Muscle of leg (tissue), 16 donors: ENCODE measurements at places on chromosomes 7 and 10. TPM values are rescaled to one million over a fixed set of nuclear protein-coding genes. Genes with fewer than 3 reads are reported as not detected.

DNA sequence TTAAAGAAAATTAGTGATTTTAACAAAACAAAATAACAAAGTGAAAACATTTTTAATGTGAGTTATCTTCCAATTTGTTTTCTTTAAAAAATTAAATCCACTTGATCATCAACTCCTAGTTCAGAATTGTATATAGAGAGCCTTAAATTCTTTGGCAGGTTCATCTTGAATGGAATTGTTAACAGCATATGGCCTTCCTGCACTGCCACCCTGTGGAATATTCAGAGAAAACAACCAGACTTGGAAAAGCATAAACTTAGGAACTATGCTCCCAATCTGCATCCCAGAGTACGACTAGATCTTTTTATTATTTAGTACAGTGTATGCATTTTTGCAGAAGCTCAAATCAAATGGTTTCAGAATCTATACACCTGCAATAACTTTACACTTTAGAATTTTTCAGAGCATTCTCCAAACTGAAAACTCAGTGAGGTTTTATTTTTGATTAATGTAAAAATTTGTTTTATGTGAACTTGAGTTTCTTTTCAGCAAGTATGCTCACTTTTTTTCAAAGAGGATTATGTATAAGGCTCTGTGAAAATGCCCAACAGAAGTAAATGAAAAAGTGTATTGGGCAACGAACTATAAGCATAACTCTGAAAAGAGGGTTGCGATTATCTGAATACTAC, 44.9 kb upstream of the ANK3 start:
- H3K27ac ChIP-seq = no peak overlapping the region
- no peaks in the 10 kb centered on the region for H3K36me3 ChIP-seq
- DNase-seq = peak; percentile 84
- H3K27me3 ChIP-seq = no peaks in the 10 kb centered on the region
- H3K4me3 ChIP-seq = no peak overlapping the region
- H3K4me1 ChIP-seq = no peaks in the 10 kb centered on the region

GRCh38 chr10:103578782-103579382, 85.4 kb downstream of the NEURL1 start:
- H3K27ac ChIP-seq = no peak overlapping the region
- H3K27me3 ChIP-seq = peaks cover 4% of the 10 kb centered on the region
- no peak for DNase-seq
- no peak overlapping the region for H3K4me3 ChIP-seq
- H3K36me3 ChIP-seq = no peaks in the 10 kb centered on the region

DNA sequence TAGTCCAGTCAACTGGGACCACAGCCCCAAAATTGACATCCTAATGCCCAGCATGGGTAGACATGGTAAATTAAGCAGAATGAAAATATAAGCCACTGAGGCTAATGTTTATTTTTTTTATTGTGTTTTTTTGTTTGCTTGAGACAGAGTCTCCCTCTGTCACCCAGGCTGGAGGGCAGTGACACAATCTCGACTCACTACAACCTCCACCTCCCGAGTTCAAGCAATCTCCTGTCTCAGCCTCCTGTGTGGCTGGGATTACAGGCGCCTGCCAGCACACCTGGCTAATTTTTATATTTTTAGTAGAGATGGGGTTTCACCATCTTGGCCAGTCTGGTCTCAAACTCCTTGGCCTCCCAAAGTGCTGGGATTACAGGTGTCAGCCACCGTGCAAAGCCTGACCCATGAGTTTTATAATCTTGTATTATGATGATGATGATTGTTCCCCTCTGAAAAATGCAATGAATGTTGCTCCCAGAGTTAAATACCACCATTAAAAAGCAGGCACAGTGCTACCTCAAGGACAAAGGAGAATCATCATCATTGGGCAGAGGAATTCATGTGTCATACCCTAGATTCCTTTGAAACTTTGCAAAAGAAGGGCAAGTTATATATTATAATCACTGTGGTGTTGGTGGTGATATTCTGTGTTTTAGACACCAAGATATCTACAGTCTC, 228.0 kb downstream of the PARD3 start:
- no peak overlapping the region for H3K27ac ChIP-seq
- H3K36me3 ChIP-seq = no peaks in the 10 kb centered on the region
- no peak for DNase-seq
- no peaks in the 10 kb centered on the region for H3K27me3 ChIP-seq
- no peaks in the 10 kb centered on the region for H3K4me1 ChIP-seq
- no peak overlapping the region for H3K4me3 ChIP-seq

SUGCT gene
- total RNA-seq = 6.1 TPM

UCMA gene
- 2.6 TPM for total RNA-seq

CCL26 gene
- 0.84 TPM for total RNA-seq

- no peak overlapping the region for H3K27ac ChIP-seq
- no peaks in the 10 kb centered on the region for H3K36me3 ChIP-seq
- DNase-seq = peak; percentile 43
- H3K4me3 ChIP-seq = no peak overlapping the region
These were observed 4.6 kb downstream of the AGMO start for GRCh38 chr7:15557186-15557585.

- peak within 1 kb of the TSS; percentile 11 for H3K27ac ChIP-seq
- H3K27me3 ChIP-seq = peaks cover 36% of the 10 kb centered on the region
- DNase-seq = peak; percentile 93
- no peaks in the 10 kb centered on the region for H3K36me3 ChIP-seq
- H3K4me3 ChIP-seq = peak within 1 kb of the TSS; percentile 49
These were observed at the start of gene CH25H for GRCh38 chr10:89207181-89207800. Gene CH25H, minus strand, starts transcription at chr10:89207317. Its CDS starts 25 bp downstream, at chr10:89207292.

- peak overlapping the region; percentile 7 for H3K27ac ChIP-seq
- DNase-seq = no peak
- no peaks in the 10 kb centered on the region for H3K27me3 ChIP-seq
- no peak overlapping the region for H3K4me3 ChIP-seq
- H3K36me3 ChIP-seq = no peaks in the 10 kb centered on the region
- H3K4me1 ChIP-seq = peaks cover 2% of the 10 kb centered on the region
These were observed 20.2 kb upstream of the CPA5 start for GRCh38 chr7:130324306-130324943.

RARRES2 gene
- total RNA-seq = 43.4 TPM

DNA sequence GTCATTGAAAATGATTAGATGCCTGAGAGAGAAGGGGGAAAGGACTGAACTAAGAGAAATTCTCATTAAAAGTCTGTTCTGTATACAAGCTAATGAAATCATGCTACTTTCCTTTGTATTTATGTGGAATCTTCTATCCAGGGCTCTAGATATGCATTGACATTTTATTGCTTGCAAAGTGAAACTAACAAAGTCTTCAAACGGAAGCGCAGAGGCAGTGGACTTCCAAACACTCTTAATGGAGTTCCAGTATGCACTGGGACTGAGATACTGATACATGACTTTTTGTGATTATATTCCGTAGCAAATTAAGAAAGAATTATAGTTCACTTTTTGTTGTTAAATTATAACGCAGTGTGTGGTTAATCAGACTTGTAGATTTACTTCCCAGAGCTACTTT, 166.8 kb upstream of the TBX20 start:
- H3K27me3 ChIP-seq = no peaks in the 10 kb centered on the region
- no peak overlapping the region for H3K4me3 ChIP-seq
- no peaks in the 10 kb centered on the region for H3K36me3 ChIP-seq

- no peaks in the 10 kb centered on the region for H3K27me3 ChIP-seq
- no peak overlapping the region for H3K27ac ChIP-seq
- no peak overlapping the region for H3K4me3 ChIP-seq
- H3K4me1 ChIP-seq = no peaks in the 10 kb centered on the region
- no peaks in the 10 kb centered on the region for H3K36me3 ChIP-seq
These were observed 96.0 kb downstream of the NOD1 start for GRCh38 chr7:30382607-30383006.

GRCh38 chr7:44286182-44286617, 39.2 kb downstream of the CAMK2B start:
- no peak overlapping the region for H3K27ac ChIP-seq
- H3K4me1 ChIP-seq = peaks cover 13% of the 10 kb centered on the region
- H3K27me3 ChIP-seq = peaks cover 4% of the 10 kb centered on the region

DNA sequence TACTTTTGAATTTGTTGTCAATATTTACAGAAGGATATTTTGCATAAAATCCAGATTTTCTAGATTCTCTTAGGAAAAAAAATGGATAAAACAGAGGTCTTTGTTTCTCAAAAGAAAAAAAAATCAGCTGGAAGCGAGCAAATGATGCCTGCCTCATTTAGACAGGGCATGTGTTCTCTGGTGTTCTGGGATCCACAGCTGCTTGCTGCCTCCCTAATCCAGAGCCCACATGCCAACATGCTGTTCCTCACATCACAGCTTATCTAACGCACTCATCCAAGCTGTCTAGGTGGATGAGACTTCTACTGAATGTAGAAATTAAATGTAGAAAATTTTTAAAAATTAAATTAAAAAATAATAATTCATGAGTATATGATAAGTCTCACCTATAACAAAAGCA, 630.1 kb downstream of the SORCS1 start:
- no peak overlapping the region for H3K4me3 ChIP-seq
- no peaks in the 10 kb centered on the region for H3K4me1 ChIP-seq
- no peaks in the 10 kb centered on the region for H3K27me3 ChIP-seq
- peak; percentile 52 for DNase-seq
- no peak overlapping the region for H3K27ac ChIP-seq
- H3K36me3 ChIP-seq = no peaks in the 10 kb centered on the region

GRCh38 chr7:120504386-120504785, 231.4 kb downstream of the KCND2 start:
- H3K4me1 ChIP-seq = no peaks in the 10 kb centered on the region
- no peaks in the 10 kb centered on the region for H3K36me3 ChIP-seq
- no peak overlapping the region for H3K27ac ChIP-seq
- no peak overlapping the region for H3K4me3 ChIP-seq
- no peaks in the 10 kb centered on the region for H3K27me3 ChIP-seq

DNA sequence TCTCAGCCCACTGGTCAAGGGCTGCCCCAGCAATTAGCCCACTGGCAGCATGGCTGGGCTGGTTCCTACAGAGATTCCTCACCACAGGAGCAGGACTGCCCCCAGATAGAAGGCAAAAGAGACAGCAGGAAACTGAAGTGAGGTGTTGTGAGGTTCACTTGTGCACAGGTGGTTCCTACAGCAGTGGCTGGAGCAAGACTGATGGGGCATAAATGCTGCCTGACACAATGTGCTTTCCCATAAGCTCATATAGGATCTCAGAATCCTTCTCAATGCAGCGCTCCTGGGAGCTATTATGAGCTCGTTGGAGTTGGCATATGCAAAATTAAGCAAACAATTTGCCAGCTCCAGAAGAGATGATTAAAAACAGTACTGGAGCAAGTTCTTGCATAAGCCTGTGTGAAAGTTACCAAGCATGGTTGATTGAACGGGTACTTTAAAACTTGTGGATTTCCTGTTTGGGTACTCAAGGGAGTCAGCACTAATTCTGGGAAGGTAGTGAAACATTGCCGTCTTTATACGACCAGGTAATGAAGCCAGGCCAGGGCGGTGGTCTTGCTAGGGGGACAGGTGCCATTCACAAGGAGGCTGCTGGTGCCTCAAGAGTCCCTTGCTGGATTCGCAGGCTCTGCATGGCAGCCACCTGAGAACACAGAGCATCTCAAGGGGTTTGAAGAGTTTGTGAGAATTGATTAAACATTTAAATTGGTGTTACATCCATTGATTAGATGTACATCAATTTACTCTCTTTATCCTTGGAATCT, 20.3 kb upstream of the PRKCQ start:
- peaks cover 16% of the 10 kb centered on the region for H3K4me1 ChIP-seq
- no peaks in the 10 kb centered on the region for H3K36me3 ChIP-seq
- H3K27ac ChIP-seq = no peak overlapping the region
- H3K4me3 ChIP-seq = no peak overlapping the region

DNA sequence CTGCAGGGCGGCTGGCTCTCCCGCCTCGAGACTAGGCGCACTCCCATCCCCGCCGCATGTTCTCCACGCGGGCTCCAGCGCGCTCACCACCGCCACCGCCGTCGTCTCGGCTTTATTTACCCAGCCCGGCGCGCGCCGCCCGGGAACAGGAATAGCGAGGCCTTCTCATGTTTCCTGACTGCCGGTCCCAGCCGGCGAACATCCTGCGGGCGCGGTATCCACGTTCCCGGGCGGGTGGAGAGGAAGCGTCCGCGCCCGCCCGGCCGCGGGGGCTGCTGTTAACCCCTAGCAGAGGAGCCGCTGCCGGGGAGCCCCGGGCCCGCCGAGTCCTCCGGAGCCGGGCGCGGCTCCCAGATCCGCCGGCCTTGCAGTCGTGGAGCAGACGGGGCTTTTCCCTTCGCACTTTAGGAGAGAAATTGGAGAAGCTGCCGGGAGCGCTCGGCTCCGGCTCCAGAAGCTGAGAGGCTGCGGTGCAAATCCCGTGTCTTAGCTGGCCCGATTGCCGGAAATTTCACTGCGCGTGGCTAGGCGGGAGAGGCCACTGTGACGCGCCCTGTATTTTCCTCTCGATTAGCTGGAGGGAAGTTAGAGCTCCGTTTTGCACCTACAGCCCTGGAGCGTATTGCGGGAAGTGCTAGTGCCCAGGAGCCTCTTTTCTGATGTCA, at the start of gene MKX:
MKX (minus strand) TSS at position 88 of the 665 bp plus-strand sequence. CDS start 2,404 bp downstream, outside the sequence.
- H3K4me1 ChIP-seq = peaks cover 44% of the 10 kb centered on the region
- H3K27ac ChIP-seq = peak within 1 kb of the TSS; percentile 47
- H3K27me3 ChIP-seq = peaks cover 71% of the 10 kb centered on the region
- H3K4me3 ChIP-seq = peak within 1 kb of the TSS; percentile 56

DNA sequence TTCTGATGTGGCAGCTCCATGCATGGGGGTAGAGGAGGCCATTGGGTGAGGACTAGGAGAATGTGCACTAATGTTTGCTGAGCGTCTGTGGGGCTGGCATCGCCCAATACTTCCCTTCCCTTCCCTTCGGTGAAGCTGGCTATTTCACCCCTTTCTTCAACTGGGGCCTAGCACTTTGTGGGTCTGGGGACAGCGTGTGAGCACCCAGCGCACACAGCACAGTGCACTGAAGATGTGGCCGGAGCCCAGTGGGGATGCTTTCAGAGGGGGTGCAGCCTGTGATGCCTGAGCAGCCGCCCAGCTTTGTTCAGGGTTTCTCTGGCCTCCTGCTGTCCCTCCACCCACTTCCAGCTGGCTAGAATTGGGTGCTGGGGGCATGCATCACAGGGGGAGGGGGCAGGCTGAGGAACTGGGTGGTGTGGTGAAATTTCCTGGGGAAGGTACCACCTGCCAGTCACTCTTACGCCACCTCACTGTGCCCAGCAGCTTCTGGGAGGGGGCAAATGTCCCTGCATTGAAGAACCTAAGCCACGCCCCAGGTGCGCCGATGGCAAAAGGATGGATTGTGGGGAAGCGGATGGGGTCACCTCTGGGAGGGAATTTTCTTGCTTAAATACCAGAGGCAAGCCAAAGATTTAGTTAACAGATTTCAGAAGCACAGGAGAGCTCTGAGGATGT, 45.5 kb downstream of the CLEC2L start:
- peaks cover 25% of the 10 kb centered on the region for H3K36me3 ChIP-seq
- no peak for DNase-seq

TMEM176B gene
- 7.7 TPM for total RNA-seq

SFXN2 gene
- 6.6 TPM for total RNA-seq

GRCh38 chr10:126598009-126598408, 72.5 kb downstream of the C10orf90 start:
- no peak for DNase-seq
- peaks cover 4% of the 10 kb centered on the region for H3K27me3 ChIP-seq
- H3K4me1 ChIP-seq = no peaks in the 10 kb centered on the region
- H3K36me3 ChIP-seq = no peaks in the 10 kb centered on the region

TACR2 gene
- 0.13 TPM for total RNA-seq
